Cardiac septum (tissue), 1 donor: ENCODE measurements at places on chromosomes 11 and 22. TPM values are rescaled to one million over a fixed set of nuclear protein-coding genes. Genes with fewer than 3 reads are reported as not detected.

The PHOX2A gene
- total RNA-seq = not detected

The TSGA10IP gene
- not detected for total RNA-seq

The OR51I1 gene
- not detected for total RNA-seq

The HOATZ gene
- total RNA-seq = not detected

The MRGPRX3 gene
- total RNA-seq = not detected

- no peak for DNase-seq
Measured at GRCh38 chr11:85821636-85822035, 10.7 kb upstream of the SYTL2 start.

DNA sequence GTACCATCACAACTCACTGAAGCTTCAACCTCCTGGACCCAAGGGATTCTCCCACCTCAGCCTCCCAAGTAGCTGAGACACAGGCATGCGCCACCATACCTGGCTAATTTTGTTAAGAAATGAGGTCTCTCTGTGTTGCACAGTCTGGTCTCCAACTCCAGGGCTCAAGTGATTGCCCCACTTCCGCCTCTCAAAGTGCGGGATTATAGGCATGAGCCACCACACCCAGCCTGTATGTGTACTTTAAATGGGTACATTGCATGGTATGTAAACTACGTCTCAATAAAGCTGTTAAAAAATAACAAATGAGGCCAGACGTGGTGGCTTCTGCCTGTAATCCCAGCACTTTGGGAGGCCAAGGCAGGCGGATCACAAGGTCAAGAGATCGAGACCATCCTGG is 36.2 kb upstream of the DDX6 start:
- no peak for DNase-seq

- peak; percentile 31 for DNase-seq
Measured at GRCh38 chr11:118102721-118103261, 16.0 kb upstream of the SMIM35 start.

- DNase-seq = no peak
Measured at GRCh38 chr22:29700900-29701154, 19.0 kb upstream of the CABP7 start.

DNA sequence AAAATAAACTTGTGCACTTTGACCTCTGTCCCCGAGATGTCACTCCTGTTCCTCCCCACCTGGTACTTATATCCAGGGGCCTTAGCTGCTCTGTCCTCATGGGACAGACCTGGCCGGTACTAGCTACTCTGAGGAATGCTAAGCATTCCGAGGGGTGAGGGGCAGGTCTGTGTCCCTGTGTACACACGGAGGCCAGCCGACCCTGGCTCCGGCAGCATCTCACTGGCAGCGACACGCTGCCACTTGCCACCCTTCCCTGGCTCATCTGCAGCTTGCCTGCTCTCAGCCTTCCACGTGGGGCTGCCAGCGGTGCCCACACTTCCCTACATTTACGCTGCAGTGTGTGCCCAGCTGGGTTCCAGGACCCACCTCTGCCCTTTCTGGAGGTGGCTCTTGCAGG is 21.6 kb upstream of the TEF start:
- DNase-seq = no peak

DNA sequence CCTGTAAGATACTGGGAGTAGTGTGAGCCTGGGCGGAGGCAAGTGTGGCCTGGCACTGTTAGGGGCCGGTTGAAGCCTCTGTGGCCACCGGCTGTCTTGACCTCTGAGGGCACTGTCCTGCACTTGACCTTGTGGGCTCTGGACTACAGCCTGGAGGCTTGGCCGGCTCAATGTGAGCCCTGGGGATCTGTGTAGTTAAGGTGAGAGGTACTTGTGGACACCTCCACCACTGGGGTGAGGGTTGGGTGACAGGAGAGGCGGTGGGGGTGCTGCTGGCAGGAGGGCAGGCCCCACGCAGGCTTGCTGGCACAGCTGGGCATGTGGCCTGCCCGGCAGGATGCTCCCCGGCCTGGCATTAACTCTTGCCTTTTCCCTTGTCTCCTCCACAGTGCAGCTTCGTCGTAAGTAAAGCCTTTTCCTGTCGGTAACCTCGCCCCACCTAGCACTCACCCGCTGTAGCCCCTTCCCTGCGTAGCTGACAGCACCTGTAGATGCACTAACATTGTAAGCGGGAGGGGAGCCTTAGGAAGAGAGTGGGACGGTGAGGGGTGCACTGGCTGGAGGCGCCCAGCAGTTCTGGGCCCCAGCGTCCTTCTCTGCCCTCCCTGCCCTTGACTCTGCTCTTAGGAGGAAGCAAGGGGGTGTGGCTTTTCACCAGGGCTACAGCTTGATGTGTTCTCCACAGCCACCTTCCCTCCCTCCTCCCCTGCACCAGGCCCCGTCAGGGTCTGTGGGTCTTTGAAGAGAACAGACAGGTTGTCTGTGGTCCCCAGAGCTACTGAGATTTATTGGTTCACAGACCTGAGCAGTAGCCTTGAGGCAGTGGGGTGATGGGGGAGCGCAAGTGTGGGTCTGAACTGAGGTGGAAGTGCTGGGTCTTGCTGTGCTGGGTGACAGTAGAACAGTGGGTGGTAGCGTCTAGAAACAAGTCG is 17.6 kb downstream of the INCENP start:
- peak; percentile 55 for DNase-seq
